Activated gamma-delta T cell treated with anti-CD3 and anti-CD28 coated beads, Interleukin-2, amount 50 U/mL, for 16 hours (primary cell): ENCODE measurements at places on chromosomes 3 and 15.

GRCh38 chr15:40506964-40507571 lies 36.3 kb downstream of the CHST14 start:
- DNase-seq, result peak; percentile 42

- DNase-seq, result no peak
These were observed 481.2 kb downstream of the FOXP1 start for GRCh38 chr3:71102111-71102983.

DNA sequence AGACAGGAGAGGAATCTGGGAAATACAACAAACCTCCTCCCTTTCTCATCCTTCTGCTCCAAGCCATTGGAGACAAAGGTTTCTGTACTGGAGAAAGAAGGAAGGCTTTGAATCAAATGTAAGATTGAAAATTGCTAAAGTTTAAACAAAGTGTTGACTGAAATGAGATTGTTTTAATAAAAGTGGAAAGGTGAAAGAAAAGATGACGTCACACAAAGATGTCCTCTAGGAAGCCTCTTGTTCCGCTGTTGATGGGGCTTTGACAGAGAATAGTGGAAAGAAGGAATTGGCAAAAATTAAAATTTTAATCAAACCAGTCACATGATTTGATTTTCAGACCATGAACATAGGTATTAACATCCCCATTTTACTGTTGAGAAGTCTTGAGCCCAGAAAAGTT lies 967.6 kb downstream of the NAALADL2 start:
- no peak for DNase-seq

GRCh38 chr3:168752339-168752738 lies 656.6 kb upstream of the GOLIM4 start:
- DNase-seq, result no peak

- no peak for DNase-seq
These were observed 51.8 kb downstream of the NSUN3 start for GRCh38 chr3:94114666-94115065.

- DNase-seq, result no peak
These were observed 207.1 kb downstream of the TP63 start for GRCh38 chr3:189838291-189838690.

DNA sequence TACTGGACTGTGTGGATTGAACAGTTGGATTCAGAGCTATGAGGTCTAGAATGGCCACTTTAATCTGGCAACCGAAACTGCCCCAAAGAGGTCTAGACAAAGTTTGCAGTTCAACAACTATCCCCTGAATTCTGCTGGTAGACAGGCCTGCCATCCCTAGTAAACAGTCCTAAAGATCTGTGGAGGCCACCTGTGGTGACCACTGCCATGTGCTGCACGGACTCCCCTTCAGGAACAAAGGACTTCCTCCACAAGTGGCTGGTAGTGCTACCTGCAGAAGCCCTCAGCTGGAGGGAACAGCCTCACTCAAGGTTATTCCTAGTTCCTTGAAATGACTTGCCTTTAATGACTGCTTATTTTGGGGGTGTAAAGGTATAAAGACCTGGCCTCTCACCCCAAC lies 6.1 kb downstream of the TNFAIP8L3 start:
- DNase-seq, result no peak

GRCh38 chr3:147838652-147839051 lies 429.5 kb downstream of the ZIC1 start:
- DNase-seq, result no peak

GRCh38 chr3:81303321-81303720 lies 458.1 kb downstream of the GBE1 start:
- no peak for DNase-seq

DNA sequence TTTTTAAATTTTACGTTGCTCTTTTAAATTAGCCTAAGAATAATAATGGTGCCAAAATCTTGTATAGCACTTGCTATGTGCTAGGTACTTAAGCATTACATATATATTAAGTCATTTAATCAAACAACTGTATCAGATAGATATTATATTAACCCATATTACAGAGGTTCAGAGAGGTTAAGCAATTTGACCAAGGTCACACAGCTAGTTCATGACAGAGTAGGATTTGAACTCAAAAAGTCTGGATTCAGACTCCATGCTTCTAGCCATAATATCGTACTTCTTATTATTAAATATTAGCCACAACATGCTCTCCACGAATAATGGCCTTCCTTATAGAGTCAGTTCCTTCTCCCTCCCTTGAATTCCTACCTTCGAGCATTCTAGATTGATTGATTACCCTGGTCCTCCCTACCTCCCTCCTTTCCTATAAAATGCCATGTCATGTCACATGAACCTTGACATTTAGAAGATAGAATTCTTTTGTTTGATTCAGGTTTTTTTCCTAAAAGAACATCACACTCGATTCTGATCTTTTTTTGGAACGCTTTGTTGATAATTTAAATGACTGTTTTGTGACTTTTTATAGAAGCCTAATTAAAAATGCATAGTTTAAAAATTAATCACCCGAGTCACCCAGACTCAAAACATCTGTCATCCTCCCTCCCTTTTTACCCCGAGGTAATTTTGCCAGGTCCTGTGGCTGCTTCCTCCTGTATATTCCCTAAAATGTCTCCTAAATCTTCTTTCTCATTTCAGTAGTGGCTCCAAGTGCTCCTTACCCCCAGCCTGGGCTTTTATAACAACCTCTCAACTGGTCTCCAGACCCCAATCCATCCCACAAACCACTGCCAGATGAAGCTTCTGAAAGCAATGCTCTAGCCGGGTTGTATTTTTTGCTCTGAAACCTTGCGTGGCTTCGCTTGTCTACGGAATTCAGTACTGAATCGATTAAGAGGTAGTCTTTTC lies 8.5 kb upstream of the PSMD6 start:
- DNase-seq, result no peak

- no peak for DNase-seq
These were observed 468.8 kb downstream of the CNTN4 start for GRCh38 chr3:2567451-2567850.

DNA sequence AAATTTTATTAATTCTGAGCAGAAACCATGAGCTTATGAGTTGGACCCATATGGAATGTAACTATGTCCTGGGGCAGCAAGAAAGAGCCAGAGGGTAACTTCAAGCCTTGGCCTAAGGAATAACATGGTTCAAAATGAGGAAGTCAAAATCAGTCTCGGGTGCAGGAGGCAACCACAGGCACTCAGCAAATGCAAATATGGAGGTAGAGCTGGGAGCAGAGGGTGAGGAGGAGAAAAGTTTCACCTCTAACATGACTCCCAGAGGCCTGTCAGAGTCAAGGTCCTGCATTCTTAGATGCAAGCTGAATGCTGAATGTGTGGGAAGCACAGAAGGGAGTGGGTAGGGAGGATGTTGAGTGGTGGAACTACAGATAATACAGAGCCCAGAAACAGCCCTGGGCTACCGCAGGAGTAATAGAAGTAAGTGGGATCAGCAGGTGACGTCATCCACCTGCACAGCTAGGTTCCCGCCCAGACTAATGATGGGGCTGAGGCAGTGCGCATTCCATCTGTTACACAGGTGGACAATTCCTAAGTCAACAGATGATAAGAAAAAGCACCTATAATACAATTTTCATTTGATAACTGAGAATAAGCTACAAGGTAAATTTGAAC lies 279.8 kb upstream of the ARRDC4 start:
- no peak for DNase-seq

DNA sequence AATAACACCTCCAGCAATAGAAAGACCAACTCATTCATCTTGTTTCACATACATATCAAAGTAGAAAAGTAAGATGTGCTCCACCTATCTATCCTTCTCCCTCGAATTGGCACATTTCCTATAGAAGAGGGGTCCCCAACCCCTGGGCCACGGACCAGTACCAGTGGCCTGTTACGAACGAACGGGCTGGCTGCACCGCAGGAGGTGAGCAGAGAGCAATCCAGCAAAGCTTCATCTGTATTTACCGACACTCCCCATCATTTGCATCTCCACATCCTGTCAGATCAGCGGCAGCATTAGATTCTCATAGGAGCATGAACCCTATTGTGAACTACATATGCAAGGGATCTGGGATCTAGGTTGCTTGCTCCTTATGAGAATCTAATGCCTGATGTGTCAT lies 95.0 kb upstream of the CGNL1 start:
- no peak for DNase-seq

DNA sequence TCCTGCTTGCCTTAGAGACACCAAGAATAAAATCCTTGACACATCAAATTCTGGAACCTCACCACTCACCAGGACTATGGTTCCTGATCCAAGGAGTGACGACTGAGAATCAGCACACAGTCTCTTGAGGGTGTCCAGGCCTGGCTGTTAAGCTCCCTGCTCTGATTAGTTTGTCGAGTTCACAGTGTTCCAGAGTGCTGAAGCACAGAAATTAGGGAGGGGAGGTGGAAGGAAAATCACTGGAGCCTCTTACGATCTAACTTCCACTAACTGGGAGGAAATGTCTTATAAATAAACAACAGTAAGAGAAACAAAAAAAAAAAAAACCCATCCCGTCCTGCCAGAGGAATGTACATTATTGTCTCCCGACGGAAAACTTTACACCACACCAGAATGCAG lies 330.2 kb downstream of the TIGIT start:
- no peak for DNase-seq

DNA sequence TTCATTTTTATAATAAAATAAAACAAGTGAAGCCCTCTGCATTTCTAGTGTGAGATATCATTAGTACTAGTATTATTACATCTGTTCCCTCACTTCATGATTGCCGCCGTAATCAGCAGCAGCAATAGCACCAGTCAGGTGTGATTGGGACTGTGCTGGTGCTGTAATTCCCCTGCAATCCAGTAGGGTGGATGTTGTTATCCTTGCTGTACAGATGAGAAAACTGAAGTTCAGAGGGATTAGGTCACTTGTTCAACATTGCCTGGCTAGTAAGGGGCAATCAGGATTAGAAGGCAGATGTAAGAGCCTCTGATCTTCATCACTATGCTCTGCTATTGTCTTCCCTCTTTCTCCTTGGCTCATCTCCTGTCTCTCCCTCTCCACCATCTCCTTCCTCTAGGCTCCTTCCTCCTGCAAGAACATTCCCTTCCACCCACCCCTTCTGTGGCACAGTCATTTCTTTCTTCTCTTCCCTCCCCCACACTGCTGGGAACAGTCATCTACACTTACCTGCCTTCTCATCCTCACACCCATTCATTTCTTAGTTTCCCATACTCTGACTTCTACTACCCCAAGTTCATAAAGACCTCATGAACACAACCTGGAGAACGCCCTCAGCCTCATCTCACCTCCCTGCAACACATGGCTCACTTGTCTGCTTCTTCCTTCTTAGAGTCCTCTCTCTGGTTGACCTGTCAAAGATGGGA lies 29.7 kb downstream of the CRYGS start:
- DNase-seq, result no peak

DNA sequence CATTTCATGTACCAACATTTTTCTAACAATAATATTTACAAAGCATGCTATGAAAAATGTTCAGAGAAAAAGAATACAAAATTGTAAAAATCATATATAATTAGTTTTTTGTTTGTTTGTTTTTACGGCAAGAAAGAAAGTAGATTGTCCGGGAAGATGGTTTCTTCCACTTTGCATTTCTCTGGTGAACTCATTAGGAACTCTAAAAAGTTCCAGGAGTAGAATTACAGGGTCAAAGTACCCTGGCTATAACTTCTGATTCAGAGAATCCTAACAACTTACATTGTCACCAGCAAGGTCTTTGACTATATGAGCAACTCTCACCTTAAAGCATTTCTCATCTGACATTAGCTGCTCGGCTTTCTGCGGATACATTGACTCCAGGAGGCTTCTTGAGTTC lies 196.7 kb downstream of the PDE8A start:
- no peak for DNase-seq

- DNase-seq, result no peak
These were observed 8.8 kb downstream of the TMEM40 start for GRCh38 chr3:12750223-12750622.

GRCh38 chr3:113265231-113265630 lies 53.9 kb downstream of the BOC start:
- no peak for DNase-seq

DNA sequence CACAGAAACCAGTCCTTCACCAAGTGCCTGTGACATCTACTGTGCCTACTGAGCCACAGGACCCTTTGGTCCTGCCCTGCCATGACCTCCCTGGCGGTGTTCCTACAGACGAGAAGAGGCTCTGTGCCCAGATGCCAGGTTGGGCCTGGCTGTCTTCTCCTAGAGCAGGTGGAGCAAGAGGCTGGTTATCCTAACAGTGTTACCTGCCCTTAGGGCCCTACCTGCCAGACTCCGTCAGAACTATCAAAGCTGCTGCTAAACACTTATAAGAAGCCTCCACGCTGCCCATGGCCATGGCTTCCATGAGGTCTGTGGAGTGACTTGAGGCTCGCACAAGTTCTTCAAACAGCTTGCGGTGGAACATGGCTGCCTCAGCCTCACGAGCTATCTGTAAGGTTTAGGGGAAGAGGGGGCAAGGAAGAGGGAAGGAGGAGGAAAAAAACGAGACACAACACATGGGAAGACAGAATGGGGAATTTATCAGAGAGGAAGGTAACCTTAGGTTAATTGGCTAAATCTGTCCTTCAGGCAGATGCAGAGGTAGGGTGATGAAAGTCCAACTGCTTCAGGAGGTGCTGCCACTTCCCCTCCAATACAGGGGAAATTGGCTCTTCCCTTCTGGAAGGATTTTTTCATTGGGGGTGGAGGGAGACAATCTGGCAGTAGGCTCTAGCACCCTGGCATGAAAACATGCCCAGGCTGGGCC lies 5.4 kb upstream of the GRAMD2A start:
- no peak for DNase-seq

DNA sequence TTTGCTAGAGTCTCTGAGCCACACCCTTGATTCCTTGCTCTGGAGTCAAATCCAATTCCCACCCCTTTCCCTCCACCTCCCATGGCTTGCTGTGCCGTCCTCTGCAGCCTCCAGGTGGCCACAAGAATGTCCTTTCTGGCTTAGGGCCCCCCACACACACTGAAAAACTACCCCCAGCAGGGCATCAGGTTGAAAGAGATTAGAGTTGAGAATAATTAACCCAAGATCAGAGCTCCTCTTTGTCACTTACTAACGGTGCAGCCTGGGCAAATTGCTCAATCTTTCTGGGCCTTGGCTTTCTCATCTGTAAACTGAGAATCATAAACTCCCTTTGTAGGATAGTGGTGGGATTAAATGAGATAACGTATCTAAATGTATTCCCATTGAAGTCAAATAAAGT lies 78.5 kb downstream of the MRPL46 start:
- DNase-seq, result no peak

GRCh38 chr3:155739154-155739553 lies 5.7 kb downstream of the PLCH1 start:
- DNase-seq, result no peak

DNA sequence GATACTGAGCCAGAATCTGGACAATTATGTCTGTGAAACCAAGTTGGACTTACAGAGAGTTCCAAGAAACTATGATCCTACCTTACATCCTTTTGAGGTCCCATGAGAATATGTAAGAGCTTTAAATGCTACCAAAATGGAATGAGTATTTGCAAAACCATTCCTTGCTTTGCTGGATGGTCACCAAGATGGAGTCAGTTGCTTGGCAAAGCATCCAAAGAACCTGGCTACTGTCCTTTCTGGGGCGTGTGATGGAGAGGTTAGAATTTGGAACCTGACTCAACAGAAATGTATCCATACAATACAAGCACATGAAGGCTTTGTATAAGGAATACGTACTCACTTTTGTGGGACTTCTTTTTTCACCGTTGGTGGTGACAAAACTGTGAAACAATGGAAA lies 36.2 kb downstream of the AP4E1 start:
- no peak for DNase-seq

- DNase-seq, result no peak
These were observed 21.8 kb downstream of the MGLL start for GRCh38 chr3:127800508-127800907.
